ENCODE measurements at places on chromosomes 3 and 15.

DNA sequence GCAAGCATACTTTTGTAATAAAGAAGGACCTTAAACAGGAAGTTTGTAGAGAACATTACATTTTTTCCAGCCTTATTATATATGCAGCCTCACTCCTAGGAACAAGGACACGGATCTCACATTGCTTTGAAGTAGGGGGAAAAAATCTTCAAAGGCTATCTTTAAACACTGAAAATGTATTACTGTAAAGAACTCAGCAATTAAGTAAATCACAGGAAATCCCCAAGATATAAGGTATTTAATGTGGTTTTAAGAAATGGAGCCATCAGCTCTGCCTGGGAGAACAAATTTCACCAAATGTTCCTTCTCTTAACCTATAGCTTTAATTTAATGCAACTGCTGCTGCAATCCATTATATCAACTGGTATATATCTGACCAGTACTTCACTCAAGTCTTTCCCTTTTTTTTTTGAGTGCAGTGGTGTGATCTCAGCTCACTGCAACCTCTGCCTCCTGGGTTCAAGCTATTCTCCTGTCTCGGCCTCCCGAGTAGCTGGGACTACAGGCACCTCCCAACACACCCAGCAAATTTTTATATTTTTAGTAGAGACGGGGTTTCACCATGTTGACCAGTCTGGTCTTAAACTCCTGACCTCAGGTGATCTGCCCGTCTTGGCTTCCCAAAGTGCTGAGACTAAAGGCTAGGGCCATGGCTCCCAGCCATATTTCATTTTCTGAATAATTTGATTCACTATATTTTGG is 2.8 kb downstream of the BTLA start:
- DNase-seq = no peak

DNA sequence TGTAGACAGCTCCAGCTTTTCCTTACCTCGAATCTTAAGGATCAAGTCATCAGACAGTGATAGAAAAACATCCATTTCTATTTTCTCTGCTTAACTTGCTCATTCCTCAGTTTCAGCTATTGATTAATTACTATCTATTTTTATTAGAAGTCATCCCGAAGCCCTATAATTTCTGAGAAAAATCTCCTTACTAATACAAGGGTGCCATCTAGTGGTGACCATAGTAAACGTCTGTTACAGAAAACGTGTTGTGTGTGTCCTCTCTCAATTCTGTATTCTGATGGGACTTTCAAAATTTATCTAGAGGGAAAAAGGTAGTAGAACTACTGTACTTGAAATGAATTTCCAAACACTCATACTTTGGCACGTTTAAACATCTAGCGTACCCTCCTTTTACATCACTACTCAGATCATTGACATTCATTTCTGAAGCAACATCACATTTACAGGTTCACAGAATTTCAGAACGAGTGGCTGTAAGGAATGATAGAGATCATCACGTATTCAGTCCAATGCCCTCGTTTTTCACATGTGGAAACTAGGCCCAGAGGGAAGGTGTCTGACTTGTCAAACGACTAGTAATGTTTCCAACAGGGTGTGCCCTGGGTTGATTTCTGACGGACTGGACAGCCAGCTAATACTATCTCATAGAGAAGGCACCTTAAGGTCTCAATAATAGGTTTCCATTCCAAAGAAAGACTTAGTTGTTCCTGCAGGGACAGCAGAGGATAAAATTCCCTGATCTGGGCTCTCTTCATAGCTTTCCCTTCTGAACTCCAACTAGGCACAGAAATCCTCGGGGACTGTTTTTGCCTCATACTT is 25.6 kb downstream of the HACD2 start:
- DNase-seq = peak; percentile 19

DNA sequence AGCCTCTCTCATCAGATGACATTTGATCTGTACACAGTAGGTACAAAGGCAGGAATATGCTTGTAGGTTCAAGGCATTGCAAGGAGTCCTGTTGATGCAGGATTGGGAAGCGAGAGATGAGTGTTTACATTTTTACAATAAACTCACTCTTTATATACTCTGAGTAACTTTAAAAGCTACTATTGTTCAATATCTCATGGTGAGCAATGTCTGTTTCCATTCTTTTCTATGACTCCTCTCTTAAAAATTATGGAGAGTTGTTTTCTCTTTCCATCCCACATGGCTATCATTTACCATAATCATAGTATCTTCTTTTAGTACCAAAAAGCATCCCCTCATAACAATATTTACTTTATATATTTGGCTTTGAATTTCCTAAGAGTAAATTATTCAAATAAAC is 314.0 kb upstream of the CDIN1 start:
- no peak for DNase-seq

- no peak for DNase-seq
Measured at GRCh38 chr3:58585005-58585786, 8.0 kb upstream of the FAM107A start.

DNA sequence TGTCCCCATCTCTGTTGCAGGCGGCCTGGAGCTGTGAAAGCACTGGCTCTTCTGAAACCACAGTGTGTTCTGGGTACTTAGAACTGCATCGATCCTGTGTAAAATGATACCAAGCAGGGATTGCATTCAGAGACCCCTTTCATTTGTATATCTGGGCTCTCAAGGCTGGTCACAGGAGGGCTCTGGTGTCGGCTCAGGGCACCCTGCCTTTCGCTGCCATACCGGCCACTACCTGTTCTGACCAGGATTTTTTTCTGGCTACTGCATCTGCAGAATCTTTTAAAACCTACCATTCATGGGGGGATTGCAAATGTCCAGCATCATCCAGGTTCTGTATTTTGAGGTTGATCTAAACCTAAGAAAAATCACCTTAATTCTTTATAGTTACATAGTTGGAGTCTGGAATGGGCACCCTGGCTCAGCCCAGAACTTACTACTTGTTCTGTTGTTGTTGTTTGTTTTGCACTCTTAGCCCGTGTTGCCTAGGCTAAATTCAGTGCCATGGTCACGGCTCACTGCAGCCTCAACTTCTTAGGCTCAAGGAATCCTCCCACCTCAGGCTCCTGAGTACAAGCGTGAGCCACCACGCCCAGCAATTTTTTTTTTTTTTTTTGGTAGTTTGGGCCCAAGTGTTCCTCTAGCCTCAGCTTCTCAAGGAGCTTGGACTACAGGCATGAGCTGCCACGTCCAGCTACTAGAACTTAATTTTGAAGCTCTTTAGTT is 52.7 kb downstream of the TRIM71 start:
- DNase-seq = no peak

DNA sequence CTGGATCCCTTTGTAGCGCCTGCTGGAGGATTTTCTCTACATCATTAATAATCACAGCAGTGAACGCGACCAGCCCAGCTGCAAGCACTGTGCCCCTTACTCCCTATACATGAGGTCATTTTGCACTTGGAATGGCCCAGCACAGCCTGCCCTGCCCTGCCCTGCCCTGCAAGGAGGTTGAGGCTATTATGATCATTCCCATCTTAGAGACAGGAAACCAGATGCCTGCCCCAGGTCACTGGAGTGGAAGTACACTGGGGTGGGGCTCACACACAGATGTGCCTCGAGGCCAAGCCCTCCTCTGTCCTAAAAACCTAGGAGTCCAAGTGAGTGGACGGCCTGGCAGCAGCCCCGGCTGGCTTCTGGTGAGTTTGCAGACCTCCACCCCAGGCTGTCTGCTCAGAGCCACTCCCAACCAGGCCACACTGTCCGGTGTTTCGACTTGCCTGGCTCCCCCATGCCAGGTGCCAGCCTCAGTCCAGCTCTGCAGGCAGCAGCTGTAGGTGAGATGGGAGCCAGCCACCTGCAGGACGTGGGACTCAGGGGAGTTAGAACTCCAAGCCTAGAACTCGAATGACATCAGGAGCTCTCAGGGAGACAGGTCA is 30.4 kb upstream of the SEC61A1 start:
- no peak for DNase-seq

DNA sequence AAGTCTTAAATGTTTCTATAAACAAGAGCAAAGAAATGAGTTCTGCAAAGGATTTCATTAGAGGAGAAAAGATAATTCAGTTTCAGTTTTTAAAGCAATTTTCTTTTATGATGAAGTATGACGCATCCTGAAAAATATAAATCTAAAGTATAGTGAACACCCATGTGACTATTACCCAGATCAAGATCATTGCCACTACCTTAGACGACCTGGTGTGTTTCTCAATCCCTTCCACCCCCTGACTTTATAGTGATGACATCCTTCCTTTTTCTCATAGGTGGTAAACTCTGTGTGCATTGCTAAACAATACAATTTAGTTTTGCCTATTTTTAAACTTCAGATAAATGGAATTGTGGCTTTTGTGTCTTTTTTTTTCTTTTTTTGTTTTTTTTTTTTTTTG is 8.4 kb downstream of the STT3B start:
- DNase-seq = peak; percentile 35

DNA sequence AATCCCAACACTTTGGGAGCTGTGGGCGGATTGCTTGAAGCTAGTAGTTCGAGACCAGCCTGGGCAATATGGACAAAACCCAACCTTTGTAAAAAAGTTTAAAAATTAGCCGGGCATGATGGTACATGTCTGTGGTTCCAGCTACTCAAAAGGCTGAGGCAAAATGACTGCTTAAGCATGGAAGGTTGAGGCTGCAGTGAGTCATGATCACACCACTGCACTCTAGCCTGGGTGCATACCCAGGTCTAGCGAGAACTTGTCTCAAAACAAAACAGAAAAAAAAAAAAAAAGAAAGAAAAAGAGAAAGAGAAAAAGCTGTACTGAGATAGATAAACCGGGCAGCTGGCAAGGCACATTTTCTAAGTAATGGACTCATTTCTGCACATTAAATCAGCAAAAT is 10.6 kb downstream of the ARPP19 start:
- DNase-seq = no peak

DNA sequence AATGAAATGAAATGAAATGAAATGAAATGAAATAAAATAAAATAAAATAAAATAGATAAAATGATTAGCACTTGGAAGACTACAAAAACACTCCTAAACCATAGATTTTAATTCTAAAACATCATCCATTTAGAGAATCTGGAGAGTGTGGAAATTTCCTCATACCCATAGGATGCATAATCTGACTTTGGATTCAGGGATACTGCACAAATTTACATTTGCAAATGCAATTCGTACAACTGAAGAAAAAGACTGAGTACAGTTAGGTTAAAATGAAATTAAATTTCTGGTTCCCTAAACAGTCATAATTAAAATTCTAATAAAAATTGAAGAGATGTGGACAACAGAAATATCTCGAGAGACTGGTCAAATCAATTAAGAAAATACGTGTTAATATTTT is 122.9 kb downstream of the TMCC1 start:
- no peak for DNase-seq

DNA sequence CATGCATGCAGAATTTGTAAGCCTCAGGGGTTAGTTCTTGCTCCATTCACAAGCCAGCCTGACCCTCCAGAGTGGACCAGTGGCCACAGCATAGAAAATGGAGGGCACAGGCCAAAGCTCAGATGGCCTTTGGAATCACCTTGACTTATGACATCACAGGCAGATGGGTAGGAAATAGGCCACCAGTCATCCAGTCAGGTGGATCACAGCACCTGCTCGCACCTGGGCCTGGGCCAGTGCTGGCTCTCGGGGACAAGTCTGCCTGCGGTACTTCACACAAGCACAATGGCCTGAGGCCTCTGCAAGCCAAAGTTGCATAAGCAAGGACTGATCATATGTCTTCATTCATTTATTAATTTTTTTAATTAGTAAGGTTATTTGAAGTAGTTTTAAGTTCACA is 39.3 kb downstream of the PPCDC start:
- DNase-seq = no peak

- DNase-seq = no peak
Measured at GRCh38 chr3:37501571-37502313, 327.4 kb upstream of the LRRFIP2 start.

- no peak for DNase-seq
Measured at GRCh38 chr3:184230603-184231528, 1.5 kb downstream of the VWA5B2 start.

DNA sequence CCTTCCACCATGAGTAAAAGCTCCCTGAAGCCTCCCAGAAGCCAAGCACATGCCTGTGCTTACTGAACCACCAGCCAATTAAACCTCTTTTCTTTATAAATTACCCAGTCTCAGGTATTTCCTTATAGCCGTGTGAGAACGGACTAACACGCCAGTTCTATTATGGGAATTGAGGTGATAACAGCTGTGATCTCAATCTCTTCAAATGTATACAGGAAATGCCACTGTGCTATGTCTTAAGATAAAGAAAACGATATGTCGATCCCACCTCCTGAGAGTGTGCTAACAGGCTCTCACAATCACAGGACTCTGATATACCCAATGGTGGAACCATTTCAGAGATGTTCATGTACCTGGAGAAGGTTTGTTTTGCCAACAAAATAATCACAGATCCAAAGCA is 26.2 kb downstream of the CHSY1 start:
- no peak for DNase-seq

DNA sequence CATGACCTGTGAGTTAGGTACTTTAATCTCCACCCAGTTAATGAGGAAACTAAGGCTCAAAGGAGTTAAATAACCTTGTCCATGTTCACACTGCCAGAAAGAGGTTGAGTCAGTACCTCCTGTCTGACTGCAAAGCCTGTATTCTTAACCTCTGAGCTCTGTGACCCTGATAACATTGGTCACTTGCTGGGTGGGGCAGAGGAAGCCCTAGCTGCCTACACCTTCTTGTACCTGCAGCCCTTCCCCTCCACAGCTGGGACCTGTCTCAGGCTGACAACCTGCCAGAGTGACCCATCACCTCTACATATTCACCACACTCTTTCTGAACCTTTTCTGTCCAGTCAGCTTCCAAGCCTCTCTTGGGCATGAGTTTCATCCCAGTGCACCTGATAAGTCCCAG is 106.1 kb upstream of the HES1 start:
- DNase-seq = no peak

- no peak for DNase-seq
Measured at GRCh38 chr3:99720985-99721632, 82.7 kb downstream of the COL8A1 start.

DNA sequence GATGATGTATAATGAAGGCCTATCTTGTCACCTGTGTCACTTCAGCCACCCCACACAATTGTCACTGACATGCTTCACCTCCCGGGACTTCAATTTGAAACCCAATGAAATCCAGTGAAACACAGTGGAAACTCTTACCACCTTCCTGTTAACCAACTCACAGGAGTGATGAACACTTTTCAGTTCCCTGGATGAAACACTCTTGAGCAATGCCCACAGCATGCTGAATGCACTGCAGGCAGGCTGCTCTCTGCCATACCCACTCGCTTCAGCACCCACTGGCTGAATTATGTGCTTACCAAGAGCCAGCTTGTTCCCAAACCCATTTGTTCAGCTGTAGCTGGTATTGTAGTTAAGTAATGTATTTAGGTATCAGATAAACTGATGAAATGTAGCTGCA is 47.0 kb downstream of the MAP2K1 start:
- DNase-seq = peak; percentile 43

GRCh38 chr3:69786854-69787253 is 47.6 kb downstream of the MITF start:
- no peak for DNase-seq

DNA sequence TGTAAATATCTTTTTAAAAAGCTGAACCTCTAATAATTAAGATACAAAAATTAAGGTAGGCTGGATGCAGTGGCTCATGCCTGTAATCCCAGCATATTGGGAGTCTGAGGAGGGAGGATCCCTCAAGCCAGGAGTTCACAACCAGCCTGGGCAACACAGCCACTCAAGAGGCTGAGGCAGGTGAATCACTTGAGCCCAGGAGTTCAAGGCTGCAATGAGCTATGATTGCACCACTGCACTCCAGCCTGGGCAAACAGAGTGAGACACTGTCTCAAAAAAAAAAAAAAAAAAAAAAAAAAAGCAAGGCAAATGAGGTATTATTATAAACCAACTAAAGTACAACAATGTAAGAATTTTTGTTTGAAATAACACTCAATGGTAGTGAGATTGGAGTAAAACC is 47.6 kb downstream of the EFHB start:
- no peak for DNase-seq

- peak; percentile 86 for DNase-seq
Measured at GRCh38 chr15:98787936-98788757, 139.8 kb downstream of the IGF1R start.
